Naive thymus-derived CD8-positive, alpha-beta T cell (primary cell): ENCODE measurements at places on chromosomes 5 and 9.

- DNase-seq, result no peak
These were observed 3.6 kb downstream of the OR13C8 start for GRCh38 chr9:104572612-104573011.

GRCh38 chr5:56829137-56829908 lies 14.0 kb downstream of the MAP3K1 start:
- peak; percentile 32 for DNase-seq

- DNase-seq, result no peak
These were observed 58.8 kb downstream of the C9orf153 start for GRCh38 chr9:86200599-86201162.

GRCh38 chr5:142184988-142185387 lies 76.4 kb downstream of the NDFIP1 start:
- DNase-seq, result no peak

DNA sequence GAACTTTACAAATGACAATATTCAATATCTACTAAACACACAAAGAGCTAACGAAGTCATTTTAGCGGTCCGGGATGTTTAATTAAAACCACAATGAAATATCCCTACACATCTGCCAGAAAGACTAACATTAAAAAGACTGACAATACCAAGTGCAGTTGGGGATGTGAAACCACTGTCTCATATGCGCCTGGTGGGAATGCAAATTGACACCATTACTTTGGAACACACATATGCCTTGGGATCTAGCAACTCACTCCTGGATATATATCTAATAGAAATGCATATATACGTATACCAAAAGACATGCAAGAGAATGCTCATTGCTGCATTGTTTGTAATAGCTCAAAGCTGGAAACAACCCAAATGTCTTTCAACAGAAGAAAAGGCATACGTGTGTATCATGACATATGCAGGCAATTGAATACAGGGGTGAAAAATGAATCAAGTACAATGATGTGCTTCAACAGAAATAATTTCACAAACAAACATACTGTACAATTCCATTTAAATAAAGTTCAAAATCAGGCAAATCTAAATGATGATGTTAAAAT lies 153.3 kb downstream of the CARTPT start:
- no peak for DNase-seq
